ENCODE measurements at places on chromosomes 7 and 10.

GRCh38 chr10:102795453-102796406 lies 41.5 kb downstream of the CYP17A1 start:
- ATAC-seq = no peak

DNA sequence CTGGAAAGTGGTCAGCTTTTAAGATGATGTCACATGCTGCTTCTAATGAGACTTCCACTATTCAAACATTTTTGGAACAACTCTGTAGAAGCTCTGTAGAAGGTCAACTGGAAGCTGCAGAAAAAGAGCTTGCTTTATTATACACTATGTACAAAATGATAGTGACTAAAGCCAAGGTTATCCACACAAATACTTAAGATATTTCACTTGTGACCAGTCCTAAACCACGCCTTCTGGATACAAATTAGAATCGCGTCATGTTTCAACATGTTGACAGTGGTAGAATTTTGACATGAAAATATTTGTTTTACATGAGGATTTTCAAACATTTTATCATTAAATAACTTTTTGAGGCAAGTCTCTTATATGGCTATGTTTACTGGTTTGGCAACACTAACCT lies 499.6 kb upstream of the PHF14 start:
- ATAC-seq = no peak

- no peak for ATAC-seq
Observed at GRCh38 chr7:11648980-11649379, 183.0 kb downstream of the THSD7A start.

- ATAC-seq = peak; percentile 65
Observed at GRCh38 chr7:55524558-55525310, 47.6 kb downstream of the VOPP1 start.

DNA sequence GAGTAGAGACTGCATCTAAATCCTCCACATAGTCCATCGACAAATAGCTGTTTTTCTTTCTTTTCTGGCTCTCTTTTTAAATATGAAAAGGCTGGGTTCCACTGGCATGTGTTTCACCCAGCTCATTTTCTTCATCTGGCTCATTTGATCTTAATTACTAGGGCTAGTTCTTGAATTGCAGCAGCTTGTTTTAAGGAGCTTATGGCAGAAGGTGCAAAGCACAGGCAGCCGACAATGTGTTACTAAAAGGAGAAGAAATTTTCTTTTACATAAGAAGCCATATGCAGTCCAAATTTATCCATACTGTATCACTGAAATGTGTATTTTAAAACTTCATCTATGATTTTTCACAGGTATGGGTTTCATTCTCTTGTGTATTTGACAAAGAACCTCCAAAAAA lies 205.6 kb upstream of the PTER start:
- no peak for ATAC-seq

DNA sequence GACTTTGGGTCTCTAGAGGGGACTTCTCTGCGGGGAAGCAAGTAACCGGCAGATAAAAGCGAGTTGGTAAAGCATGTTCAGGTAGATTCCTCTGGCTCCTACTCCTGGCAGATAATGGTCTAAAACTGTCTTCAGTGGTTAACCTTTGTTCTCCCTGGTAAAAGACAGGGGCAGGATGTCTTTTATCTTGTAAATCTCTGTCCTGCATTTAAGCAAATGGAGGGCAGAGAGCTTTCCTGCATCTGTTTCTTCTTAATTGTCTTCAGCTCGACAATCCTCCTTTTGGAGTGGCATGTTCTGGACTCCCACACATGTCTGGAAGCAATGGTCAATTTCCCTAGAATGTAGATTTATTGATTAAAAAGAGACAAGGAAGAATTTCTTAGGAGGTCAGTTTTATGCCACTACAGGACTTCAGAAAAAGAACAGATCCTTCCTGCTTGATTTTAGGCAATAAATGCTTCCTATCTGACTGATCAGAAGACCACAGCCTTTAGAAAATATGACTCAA lies 16.6 kb downstream of the C7orf33 start:
- peak; percentile 74 for ATAC-seq

DNA sequence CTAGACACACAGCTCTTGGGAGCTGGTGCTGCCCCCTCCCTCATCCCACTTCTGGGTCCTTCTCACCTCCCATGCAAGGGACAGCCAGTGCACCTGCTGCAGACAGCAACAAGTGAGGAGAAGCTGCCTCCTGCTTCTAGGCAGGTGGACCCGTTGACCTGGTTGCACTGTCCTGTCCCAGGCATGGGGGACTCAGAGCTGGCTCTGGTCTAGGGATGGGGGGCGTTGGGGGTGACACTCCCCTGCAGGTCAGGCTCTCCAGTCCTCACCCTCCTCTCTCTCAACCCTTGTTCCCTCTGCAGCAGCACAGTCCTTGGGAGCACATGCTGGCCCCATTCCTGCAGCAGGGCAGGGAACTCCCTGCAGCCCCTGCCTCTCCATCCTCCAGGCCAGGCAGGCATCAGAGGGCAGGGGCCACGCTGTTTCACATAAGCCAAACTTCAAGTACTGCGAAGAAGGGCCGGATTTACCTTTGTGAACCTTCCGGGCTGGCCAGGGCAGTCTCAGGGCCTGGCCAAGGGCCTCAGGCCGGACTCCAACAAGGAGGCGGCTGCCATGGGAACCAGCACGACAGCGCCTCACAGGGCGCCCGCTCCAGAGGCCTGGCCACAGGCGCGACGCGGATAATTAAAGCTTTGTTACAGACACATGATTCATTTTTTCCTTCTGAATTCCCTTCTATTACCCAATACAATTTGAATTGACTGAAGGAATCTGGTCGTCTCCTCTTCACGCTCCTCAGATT lies 48.5 kb downstream of the RASGEF1A start:
- no peak for ATAC-seq

- no peak for ATAC-seq
Observed at GRCh38 chr7:155950898-155951553, 138.8 kb upstream of the SHH start.

- no peak for ATAC-seq
Observed at GRCh38 chr7:150874401-150875198, 22.3 kb downstream of the AOC1 start.

- ATAC-seq = no peak
Observed at GRCh38 chr7:142807855-142808460, 37.2 kb downstream of the PRSS2 start.

GRCh38 chr10:95785317-95785716 lies 29.4 kb downstream of the ENTPD1 start:
- no peak for ATAC-seq

- no peak for ATAC-seq
Observed at GRCh38 chr7:118938845-118939244, 714.3 kb downstream of the ANKRD7 start.

DNA sequence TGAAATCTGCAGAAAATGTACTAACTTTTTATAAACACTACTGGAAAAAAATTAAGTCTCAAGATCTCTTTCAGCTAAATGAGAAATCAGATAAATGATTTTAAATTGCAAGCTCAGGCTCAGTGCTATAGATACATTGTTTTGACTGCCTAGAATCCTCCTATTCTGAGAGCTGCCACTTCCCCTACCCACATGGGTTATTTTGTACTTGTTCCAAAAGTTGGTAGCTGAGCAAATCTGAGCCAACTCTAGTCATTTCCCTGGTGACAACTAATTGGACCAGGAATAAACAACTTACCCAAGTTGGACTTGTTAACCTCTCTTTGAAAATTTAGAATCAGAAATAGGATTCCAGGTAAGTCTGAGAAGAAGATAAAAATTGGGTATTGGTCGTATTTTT lies 202.1 kb downstream of the MBL2 start:
- ATAC-seq = no peak

GRCh38 chr7:88146616-88147015 lies 73.2 kb downstream of the SRI start:
- peak; percentile 62 for ATAC-seq

DNA sequence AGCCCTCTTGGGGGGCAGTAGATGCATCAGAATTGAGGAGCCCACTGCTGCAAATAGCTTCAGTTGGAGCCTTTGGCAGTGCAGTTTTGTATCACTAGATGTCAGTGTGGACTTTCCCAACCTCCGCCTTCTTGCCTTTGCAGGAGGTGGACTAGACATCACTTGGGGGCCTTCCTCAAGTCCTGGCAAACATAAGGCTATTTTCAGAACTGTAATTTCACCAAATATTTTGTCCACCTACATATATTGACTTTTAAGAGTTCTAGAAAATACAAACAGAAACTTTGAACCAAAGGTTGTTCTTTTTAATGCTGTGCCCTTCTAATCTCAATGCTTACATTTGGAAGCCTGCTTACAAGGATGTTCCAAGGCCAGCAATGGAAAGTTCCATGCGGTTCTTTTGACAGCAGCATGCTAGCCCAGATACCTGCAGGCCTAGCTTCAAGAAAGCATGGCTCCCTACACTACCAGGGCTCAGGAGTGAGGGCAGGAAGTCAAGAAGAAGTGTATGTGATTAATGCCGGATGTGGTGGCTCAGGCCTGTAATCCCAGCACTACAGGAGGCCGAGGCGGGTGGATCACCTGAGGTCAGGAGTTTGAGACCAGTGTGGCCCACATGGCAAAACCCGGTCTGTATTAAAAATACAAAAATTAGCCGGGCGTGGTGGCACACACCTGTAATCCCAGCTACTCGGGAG lies 8.0 kb upstream of the ZNRF2 start:
- peak; percentile 98 for ATAC-seq

DNA sequence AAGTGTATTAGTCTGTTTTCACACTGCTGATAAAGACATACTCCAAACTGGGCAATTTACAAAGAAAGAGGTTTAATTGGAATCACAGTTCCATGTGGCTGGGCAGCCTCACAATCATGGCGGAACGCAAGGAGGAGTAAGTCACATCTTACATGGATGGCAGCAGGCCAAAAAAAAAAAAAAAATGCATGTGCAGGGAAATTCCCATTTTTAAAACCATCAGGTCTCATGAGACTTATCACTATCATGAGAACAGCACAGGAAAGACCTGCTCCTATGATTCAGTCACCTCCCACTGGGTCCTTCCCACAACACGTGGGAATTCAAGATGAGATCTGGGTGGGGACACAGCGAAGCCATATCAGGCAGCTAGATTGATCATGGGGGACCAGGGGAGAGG lies 136.8 kb downstream of the EXOC4 start:
- no peak for ATAC-seq

All from SK-N-SH treated with all-trans-retinoic acid at 6 μM for 48 hours (cell line).